ENCODE measurements at places on chromosomes 11 and 22.

GRCh38 chr22:43833286-43834240, 21.5 kb upstream of the EFCAB6 start:
- DNase-seq: no peak

DNA sequence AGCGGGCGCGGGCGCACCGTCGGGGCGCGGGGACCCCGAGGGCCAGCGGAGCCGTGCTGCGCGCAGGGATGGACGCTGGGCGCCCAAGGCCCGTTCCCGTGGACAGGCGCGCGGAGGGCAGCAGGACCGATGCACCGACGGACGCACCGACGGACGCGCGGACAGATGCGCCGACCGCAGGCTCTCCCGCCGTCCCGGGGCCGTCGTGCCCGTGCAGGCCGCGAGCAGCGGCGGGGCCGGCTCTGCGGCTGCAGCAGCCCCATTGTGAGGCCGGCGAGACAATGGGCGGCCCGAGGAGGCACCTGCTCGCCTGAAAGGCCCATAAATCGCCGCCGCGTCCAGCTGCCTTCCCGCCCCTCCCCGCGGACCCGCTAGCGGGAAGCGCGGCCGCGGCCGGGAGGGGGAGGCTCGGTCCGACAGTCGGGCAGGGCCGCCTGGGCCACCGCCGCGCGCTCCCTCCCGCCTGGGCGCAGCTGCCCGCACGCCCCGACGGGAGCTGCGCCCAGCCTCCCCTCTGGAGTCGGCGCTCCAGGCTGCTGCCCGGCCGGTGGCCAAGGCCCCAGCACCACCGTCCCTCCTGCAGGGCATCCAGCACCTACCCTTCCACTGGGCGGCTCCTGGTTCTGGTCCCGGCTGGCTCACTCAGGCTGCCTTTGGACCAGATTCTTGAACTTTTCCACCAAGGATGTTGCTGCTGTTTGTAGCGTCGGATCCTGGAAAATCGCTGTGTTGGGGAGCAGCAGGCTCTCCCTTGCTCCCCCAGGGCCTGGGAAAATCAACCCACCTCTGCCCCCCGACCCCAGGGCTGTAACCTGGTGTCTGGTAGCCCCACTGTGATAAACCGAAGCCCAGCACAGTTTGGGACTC, 15.8 kb downstream of the CDKN1C start:
- no peak for DNase-seq

- no peak for DNase-seq
These were observed 161.8 kb downstream of the SOX6 start for GRCh38 chr11:16194566-16194965.

DNA sequence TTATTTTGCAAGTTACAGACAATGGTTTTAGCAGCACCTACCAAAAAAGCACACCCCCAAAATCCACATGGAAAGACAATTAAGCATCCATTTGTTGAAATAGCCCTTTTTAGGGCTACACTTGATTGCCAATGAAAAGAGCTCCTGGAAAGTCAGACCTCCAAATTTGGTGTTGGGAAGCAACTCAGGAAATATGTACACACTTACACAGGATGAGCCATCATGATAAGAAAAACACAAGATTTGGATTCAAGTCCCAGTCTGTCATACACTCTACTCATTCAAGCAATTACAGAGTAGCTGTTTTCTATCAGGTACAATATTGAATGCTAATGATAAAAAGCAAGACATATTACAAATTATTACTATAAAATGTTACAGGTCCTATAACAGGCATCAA, 31.5 kb downstream of the FAM168A start:
- no peak for DNase-seq

DNA sequence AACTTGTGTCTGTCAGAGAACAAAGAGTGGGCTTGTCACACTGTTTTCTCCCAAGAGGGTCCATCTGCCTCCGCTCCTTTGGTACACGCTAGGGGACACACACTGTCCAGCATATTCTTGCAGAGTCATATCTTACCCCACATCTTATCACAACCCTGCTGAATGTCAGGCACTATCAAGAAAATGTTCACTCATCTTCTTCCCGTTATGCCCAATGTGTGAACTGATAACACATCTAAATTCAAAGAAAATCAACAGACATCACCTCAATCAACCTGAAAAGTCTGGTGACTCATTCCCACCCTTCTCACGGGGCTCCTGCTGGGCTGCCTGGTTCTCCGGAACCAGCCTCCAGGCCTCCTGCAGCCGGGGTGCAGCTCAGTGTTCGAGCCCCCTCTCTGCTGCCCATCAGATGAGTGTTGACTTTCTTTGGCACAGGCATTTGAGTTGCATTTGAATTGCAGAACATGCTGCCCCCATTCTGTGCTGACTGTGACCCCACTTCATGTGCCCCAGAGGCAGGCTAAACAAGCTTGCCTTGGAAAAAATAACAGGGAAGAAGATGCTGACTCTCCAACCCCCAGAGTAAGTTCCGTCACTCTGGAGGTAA, 19.4 kb downstream of the GRAP2 start:
- DNase-seq: peak; percentile 52

- DNase-seq: no peak
These were observed 22.7 kb downstream of the GRAMD1B start for GRCh38 chr11:123452794-123453193.

DNA sequence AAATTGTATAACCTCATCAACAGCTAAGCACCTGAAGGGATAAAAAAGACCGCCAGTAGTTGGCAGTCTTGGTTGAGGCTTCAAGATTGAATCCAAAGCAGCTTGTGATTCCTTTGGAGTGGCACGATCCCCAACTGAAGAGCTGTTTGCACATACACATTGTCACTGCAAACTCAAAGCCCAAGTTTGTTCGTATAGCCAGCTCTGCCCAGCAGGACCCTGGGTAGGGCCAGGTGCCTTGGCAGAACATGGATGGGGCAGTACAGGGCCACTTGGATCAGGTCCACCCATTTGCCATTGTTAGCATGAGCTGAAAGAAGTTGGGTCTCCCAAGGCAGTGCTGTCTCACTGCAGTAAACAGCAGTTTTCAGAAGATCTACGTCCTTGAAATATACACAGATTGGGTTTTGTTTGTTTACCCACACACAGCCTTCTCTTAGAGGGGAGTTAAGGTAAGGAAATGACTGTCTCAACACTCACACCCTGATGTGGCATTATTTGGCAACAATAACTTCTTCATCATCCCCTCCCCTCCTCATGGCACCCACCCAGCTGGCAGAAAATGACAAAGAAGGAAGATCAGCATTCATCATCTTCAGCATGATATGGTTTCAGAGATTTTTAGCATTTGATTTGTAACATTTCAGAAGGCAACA, 132.9 kb downstream of the COMMD9 start:
- no peak for DNase-seq

DNA sequence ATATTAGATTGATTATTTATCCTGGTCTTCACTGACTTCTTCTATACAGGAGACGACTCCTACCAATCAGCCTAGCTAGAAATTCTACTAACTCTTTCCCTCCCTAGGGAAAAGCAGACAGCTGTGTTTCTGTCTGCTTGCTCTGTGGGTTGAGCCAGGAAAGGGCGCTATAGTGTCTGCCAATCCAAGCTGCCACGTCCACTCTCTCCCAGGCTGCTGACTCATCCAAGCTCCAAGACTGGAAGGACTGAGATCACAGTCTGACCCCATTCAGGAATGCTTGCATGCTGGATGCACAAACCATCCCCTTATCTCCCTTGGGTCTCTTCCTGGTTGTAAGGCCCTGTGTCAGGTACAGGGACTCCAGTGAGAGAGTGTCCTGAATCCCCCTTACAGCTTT, 955.6 kb downstream of the OPCML start:
- no peak for DNase-seq

- DNase-seq: no peak
These were observed 100.0 kb downstream of the TMEM135 start for GRCh38 chr11:87137711-87138110.

Measured in CD4-positive, alpha-beta T cell treated with Interleukin-6 at 100 ng/mL for 8 hours (primary cell).